ENCODE measurements at places on chromosomes 7 and 10.

GRCh38 chr10:80132299-80133139, at the start of gene PLAC9:
Gene PLAC9 (plus strand): TSS chr10:80132730. CDS start chr10:80132763, 33 bp downstream.
- no peak for DNase-seq

GRCh38 chr7:152112829-152113228, 87.4 kb downstream of the GALNT11 start:
- no peak for DNase-seq

GRCh38 chr10:12252882-12253546, 57.0 kb downstream of the CDC123 start:
- peak; percentile 69 for DNase-seq

- DNase-seq: no peak
Measured at GRCh38 chr7:100091411-100092181, 2.8 kb downstream of the COPS6 start.

DNA sequence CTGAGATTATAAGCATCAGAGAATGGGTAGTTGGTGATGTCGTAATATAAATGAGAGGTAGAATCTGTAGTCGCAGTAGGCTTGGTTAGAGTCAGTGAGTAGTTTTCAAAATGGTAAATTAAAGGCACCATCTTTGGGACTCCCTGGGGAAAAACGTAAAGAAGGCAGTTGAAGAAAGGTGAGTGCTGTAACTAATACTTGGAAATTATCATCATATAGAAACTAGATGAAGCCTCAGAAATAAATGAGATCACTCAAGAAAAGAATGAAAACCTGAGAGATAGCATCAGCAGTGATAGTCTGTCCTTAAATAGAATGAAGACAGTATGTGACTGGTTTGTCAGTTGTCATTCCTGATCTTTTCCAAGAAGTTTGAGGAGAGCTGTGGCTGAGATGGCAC, 23.8 kb downstream of the PALS2 start:
- no peak for DNase-seq

- DNase-seq: no peak
Measured at GRCh38 chr10:63467841-63468240, 2.1 kb upstream of the JMJD1C start.
